ENCODE measurements at places on chromosomes 12 and 14.

GRCh38 chr12:87054226-87054625, 798.0 kb upstream of the MGAT4C start:
- peak; percentile 4 for DNase-seq

DNA sequence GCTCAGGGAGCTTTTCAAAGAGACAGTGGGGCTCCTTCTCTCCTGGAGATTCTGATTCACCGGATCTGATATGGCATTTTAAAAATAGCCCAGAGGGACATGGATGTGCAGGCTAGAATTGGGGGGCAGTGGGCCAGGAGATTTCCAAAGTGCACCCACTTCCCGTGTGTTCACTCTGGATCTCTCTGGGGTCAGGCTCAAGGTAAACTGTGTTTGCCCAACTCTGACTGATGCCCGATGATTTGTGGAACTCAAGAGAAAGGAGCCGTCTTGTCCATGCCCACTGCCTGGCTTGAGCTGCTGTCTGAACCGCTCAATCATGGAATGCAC, 17.9 kb downstream of the FAM181A start:
- no peak for DNase-seq

DNA sequence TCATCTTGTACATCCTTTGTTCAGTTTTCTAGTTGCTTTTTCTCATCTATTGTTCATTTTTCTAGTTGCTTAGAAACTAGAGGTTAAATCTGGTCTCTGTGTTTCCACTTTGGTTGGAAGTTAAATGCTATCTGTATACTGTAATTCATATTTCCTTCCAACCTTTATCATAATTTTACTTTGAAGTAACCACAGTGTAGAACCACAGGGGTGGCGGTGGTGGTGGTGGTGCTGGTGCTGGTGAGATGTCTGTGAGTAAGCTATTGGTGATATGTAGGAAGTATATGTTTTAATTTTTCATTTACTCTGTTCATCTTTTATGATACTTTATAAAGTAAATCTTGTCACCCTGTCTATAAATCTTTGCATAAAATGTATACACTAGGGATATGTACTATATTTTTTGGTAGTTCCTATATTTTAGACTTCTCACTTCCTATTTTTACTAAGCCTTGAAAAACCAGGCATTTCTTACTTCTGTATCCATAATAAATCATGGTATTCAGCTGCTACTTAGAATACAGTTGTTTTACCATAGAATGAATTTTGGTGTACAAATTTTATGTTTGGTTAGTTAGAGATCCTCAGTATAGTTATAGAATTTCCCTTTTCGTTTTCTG, 31.9 kb downstream of the CCDC91 start:
- DNase-seq = no peak

- DNase-seq = peak; percentile 63
Measured at GRCh38 chr12:99619389-99620158, 28.0 kb upstream of the GARIN6 start.

GRCh38 chr14:100988956-100989355, 85.4 kb upstream of the RTL1 start:
- DNase-seq = no peak

- no peak for DNase-seq
Measured at GRCh38 chr12:94623161-94623920, 27.0 kb downstream of the TMCC3 start.
